IMR-90 (cell line): ENCODE measurements at places on chromosomes 3 and 15. TPM values are rescaled to one million over a fixed set of nuclear protein-coding genes. Genes with fewer than 3 reads are reported as not detected.

CLDN18 gene
- not detected in 2 replicates for total RNA-seq

MYEF2 gene
- total RNA-seq: 4.5 and 7.5 TPM in 2 replicates

PDZRN3 gene
- 17.0 and 17.8 TPM in 2 replicates for total RNA-seq

PATL2 gene
- total RNA-seq: not detected in 2 replicates

GCHFR gene
- 1.4 and 2.3 TPM in 2 replicates for total RNA-seq

SLC38A3 gene
- 0.36 TPM in 1 of 2 replicates, not detected in the other for total RNA-seq

RASGRP1 gene
- 1.9 and 3.2 TPM in 2 replicates for total RNA-seq

KLF15 gene
- under 0.01 and 0.18 TPM in 2 replicates for total RNA-seq

GOLGA6A gene
- total RNA-seq: not detected in 2 replicates

C3orf22 gene
- not detected in 2 replicates for total RNA-seq

ERC2 gene
- total RNA-seq: 0.18 and 0.28 TPM in 2 replicates

PP2D1 gene
- not detected in 2 replicates for total RNA-seq

RASL12 gene
- under 0.01 and 0.18 TPM in 2 replicates for total RNA-seq

BNC1 gene
- total RNA-seq: 0.28 and 0.54 TPM in 2 replicates

TMCO5A gene
- not detected in 2 replicates for total RNA-seq

BUB1B gene
- total RNA-seq: 24.7 and 31.9 TPM in 2 replicates

GAP43 gene
- total RNA-seq: 0.36 and 0.56 TPM in 2 replicates

ADGRG7 gene
- not detected in 2 replicates for total RNA-seq

SH2D7 gene
- total RNA-seq: not detected in 2 replicates

CFAP91 gene
- not detected in 2 replicates for total RNA-seq

DGKG gene
- total RNA-seq: 2.5 and 4.1 TPM in 2 replicates

ACAA1 gene
- total RNA-seq: 19.4 and 30.8 TPM in 2 replicates

NPRL2 gene
- 27.5 and 38.7 TPM in 2 replicates for total RNA-seq

GOLGA8O gene
- total RNA-seq: 0.36 and 0.56 TPM in 2 replicates

LYZL4 gene
- total RNA-seq: not detected in 2 replicates

SLC24A5 gene
- not detected in 2 replicates for total RNA-seq

DUSP7 gene
- 9.3 and 9.7 TPM in 2 replicates for total RNA-seq

BRPF1 gene
- total RNA-seq: 15.6 and 16.4 TPM in 2 replicates

CDHR4 gene
- total RNA-seq: not detected in 2 replicates

ZBTB38 gene
- 230 and 274 TPM in 2 replicates for total RNA-seq

SHC4 gene
- 2.5 and 2.7 TPM in 2 replicates for total RNA-seq

AGBL1 gene
- total RNA-seq: not detected in 2 replicates

CA12 gene
- total RNA-seq: 33.7 and 36.4 TPM in 2 replicates

NR2E3 gene
- under 0.01 and 0.56 TPM in 2 replicates for total RNA-seq

NRG4 gene
- total RNA-seq: not detected in 2 replicates

MIX23 gene
- total RNA-seq: 10.0 and 65.8 TPM in 2 replicates

CADPS gene
- not detected in 2 replicates for total RNA-seq

STXBP5L gene
- total RNA-seq: not detected in 2 replicates

TPRG1 gene
- total RNA-seq: 0.56 TPM in 1 of 2 replicates, not detected in the other

NEK11 gene
- 1.6 and 1.9 TPM in 2 replicates for total RNA-seq

CELSR3 gene
- 0.18 and 0.28 TPM in 2 replicates for total RNA-seq

SCN5A gene
- 1.7 and 2.0 TPM in 2 replicates for total RNA-seq

LCTL gene
- 8.9 and 10.4 TPM in 2 replicates for total RNA-seq

SCN10A gene
- total RNA-seq: not detected in 2 replicates

GLDN gene
- total RNA-seq: under 0.01 TPM in 1 of 2 replicates, not detected in the other

GCSAM gene
- not detected in 2 replicates for total RNA-seq

DISP2 gene
- under 0.01 and 0.36 TPM in 2 replicates for total RNA-seq

SEMA7A gene
- 27.8 and 30.5 TPM in 2 replicates for total RNA-seq

TGM4 gene
- total RNA-seq: under 0.01 TPM in 1 of 2 replicates, not detected in the other

ZNF501 gene
- total RNA-seq: 3.2 and 4.7 TPM in 2 replicates

FGF7 gene
- total RNA-seq: 34.8 and 69.2 TPM in 2 replicates

ZNF502 gene
- total RNA-seq: 5.7 and 6.1 TPM in 2 replicates

GOLGA6L7 gene
- total RNA-seq: not detected in 2 replicates
